ENCODE measurements at places on chromosomes 4 and X. TPM values are rescaled to one million over a fixed set of nuclear protein-coding genes. Genes with fewer than 3 reads are reported as not detected.
A peak's percentile ranks its signal among the peaks of the same experiment; 100 is the strongest.

GRCh38 chrX:131058136-131058868, at the start of gene ARHGAP36:
TSS of gene ARHGAP36 (plus strand) at chrX:131058346. CDS start at chrX:131081666, 23,320 bp downstream.
- no peaks in the 10 kb centered on the region for H3K27me3 ChIP-seq
- no peak within 1 kb of the TSS for H3K4me3 ChIP-seq
- no peaks in the 10 kb centered on the region for H3K36me3 ChIP-seq
- DNase-seq, result no peak
- no peaks in the 10 kb centered on the region for H3K4me1 ChIP-seq

- H3K36me3 ChIP-seq, result no peaks in the 10 kb centered on the region
- DNase-seq, result peak; percentile 25
- no peak overlapping the region for H3K27ac ChIP-seq
- H3K27me3 ChIP-seq, result no peaks in the 10 kb centered on the region
- H3K4me3 ChIP-seq, result no peak overlapping the region
Observed at GRCh38 chr4:174714393-174715211, 114.4 kb downstream of the GLRA3 start.

The GSPT2 gene
- total RNA-seq, result 6.7 TPM

GRCh38 chr4:154328030-154328429, 163.6 kb downstream of the DCHS2 start:
- no peak for DNase-seq
- no peak overlapping the region for H3K27ac ChIP-seq
- no peaks in the 10 kb centered on the region for H3K36me3 ChIP-seq
- H3K4me1 ChIP-seq, result no peaks in the 10 kb centered on the region

DNA sequence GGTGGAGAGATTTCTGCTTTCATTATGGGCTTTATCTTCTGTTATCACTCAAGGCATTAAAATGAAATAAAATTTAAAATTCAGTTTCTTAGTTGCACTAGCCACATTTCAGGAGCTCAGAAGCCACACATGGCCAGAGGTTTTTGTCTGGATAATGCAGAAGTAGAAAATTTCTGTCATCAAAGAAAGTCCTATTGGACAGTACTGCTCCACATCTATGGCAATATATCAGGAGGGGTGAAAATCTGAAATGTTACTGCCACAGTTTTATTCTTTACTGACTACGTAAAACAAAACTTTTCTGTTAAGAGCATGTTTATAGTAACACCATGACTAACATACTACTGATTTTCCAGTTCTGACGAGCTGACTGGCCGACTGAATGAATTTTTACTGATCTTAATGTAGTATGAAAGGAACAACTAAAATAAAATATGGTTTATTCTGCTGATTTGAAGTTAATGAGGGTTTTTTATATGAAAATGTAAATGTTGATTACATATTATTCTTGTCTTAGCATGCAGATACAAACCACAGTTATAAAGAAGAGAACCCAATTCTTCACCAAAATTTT, 264.0 kb upstream of the HAND2 start:
- no peaks in the 10 kb centered on the region for H3K27me3 ChIP-seq
- no peak overlapping the region for H3K27ac ChIP-seq
- no peak for DNase-seq
- no peak overlapping the region for H3K4me3 ChIP-seq
- H3K4me1 ChIP-seq, result no peaks in the 10 kb centered on the region

The ZNF518B gene
- 19.0 TPM for total RNA-seq

The SLC2A9 gene
- total RNA-seq, result 4.3 TPM

The FRAS1 gene
- 4.0 TPM for total RNA-seq
